ENCODE measurements at places on chromosomes 4 and X. TPM values are rescaled to one million over a fixed set of nuclear protein-coding genes. Genes with fewer than 3 reads are reported as not detected.

GRCh38 chr4:5751666-5752375 lies 40.8 kb downstream of the EVC start:
- DNase-seq, result no peak

GRCh38 chrX:38009641-38010040 lies 3.3 kb downstream of the SYTL5 start:
- no peak for DNase-seq

DNA sequence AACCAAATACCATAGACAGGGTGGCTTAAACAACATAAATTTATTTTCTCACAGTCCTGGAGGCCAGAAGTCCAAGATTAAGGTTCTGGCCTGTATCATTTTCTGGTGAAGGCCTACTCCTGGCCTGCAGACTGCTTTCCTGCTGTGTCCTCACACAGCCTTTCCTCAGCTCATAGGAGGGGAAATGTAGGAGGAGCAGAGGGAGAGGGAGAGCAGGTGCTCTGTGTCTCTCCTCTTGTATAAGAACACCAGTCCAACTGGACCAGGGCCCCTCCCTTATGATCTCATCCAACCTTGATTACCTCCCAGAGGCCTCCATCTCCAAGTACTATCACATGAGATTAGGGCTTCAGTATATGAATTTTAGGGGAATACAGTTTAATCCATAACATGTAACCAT lies 34.3 kb downstream of the RAPGEF2 start:
- no peak for DNase-seq

- no peak for DNase-seq
These were observed 2.9 kb upstream of the SLC10A7 start for GRCh38 chr4:146524663-146525062.

- DNase-seq, result no peak
These were observed 370.0 kb downstream of the GPAT3 start for GRCh38 chr4:83905952-83906351.

GRCh38 chr4:16027114-16027513 lies 56.7 kb downstream of the PROM1 start:
- DNase-seq, result no peak

- no peak for DNase-seq
These were observed 147.0 kb downstream of the PDGFC start for GRCh38 chr4:156824451-156825060.

GRCh38 chr4:158201322-158201721 lies 9.0 kb upstream of the TMEM144 start:
- DNase-seq, result no peak

GRCh38 chrX:80285131-80285773 lies 135.0 kb upstream of the TENT5D start:
- no peak for DNase-seq

- DNase-seq, result peak; percentile 12
These were observed 275.2 kb upstream of the EDA2R start for GRCh38 chrX:66914080-66914479.

- DNase-seq, result no peak
These were observed 1.4 kb upstream of the LGI2 start for GRCh38 chr4:25032126-25032525.

- DNase-seq, result no peak
These were observed 24.9 kb downstream of the PALLD start for GRCh38 chr4:168521721-168522120.

- no peak for DNase-seq
These were observed 34.5 kb upstream of the LCORL start for GRCh38 chr4:18056030-18056429.

DNA sequence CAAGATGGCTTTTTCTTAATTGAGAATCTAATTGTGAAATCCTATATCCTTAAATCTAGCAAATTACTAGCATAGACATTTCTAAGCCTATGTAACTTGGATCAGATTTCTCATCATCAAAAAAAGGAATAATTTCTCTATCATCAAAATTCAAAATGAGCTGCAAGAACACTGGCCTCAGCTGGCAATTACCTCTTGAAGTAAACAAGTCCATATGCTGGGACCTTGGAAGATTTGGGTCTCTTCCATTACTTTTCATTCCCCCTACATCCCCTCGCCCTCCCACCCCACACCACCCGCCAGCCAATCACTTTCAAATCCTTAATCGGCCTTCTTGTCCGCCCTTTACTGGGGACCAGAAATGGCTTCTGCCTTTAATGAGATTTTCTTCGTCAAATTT lies 23.3 kb upstream of the MBTPS2 start:
- DNase-seq, result peak; percentile 73

GRCh38 chr4:139275281-139275735 lies 4.7 kb downstream of the MGARP start:
- no peak for DNase-seq

- DNase-seq, result no peak
These were observed 8.1 kb upstream of the NAAA start for GRCh38 chr4:75948822-75949444.

DNA sequence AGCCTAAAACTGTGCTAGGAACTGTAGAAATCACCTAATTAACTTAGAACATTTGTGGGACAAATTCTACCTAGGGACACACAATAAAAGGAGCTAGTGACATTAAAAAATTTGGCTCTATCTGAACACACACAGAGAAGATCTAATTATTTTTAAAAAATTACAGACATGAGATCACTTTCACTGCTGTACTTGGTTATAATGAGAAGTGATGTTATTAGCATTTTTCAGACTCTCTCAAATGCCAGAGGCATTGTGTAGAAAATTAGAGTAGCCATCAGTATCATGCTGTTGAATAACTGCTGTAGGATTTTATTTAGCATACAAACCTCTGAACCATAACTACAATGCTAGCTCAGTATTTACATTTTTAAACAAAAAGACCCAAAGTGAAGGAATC lies 109.1 kb upstream of the ANK2 start:
- DNase-seq, result no peak

DNA sequence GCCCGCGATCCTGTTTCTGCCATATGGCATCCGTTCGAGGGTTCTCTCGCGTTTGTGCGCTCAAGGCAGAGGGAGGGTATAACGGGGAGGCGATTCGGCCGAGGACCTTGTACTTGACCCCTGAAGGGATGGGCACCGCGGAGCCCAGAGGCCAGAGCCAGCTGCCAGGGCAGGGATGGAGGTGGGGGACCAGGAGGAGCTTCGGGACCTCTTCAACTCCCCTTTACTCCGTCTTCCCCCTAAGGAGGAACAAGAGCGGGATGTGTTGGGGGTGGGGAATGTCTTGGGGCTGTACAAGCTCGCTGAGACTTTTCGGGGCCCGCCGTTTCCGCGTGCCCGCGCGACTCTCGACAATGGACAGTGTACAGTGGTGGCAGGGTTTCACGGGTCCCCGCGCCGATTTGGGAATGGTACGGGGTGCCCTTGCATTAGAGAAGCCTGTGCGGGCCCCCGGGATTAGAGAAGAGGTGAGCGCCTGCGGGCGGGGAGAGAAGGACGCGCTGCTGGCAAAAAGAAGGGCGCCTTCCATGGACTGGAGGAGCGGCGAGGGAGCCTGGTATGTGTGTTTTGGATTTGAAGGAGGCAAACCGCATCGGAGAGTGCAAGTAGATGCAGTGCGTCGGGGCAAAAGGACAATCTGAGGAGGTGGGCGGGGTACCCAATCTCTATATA lies 760 bp downstream of the UGT8 start:
- peak; percentile 33 for DNase-seq

DNA sequence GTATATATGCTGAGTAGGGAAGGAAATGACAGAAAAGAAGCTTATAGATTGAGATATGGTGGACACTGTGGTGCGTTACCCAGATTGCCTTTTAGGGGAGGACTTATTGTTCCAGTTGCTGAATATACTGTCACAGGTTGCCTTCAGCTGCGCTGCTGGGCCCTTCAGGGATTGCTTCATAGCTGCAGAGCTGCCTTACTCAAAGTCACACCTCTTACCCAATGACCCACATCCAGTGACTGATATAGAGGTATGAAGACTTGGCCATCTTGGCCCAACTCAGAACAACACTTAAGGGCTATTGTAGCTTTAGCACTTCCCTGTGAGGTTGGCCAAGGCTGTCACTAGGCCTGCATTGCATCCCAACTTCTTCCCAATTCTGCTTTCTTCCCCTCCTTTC lies 63.4 kb upstream of the TMEM164 start:
- DNase-seq, result no peak

- DNase-seq, result no peak
These were observed 19.8 kb upstream of the QRFPR start for GRCh38 chr4:121400632-121401031.

DNA sequence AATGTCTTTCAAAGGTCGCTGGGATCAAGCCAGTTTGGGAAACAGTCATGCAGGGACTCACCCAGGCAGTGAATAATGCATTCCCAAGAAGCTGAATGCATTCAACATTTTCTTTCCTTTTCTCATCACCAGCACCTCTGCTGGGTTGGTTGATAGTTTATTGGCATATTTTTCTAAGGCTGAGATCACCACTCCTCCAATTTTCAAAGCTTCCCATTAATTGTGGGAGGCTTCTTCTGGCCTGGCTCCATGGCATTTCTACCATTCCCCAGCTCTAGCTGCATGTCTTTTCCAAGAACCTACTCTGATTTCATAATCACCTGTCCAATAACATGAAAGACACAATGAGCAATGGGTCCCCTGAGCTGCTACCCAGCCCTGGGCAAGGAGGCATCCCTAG lies 35.8 kb downstream of the CHRDL1 start:
- no peak for DNase-seq

DNA sequence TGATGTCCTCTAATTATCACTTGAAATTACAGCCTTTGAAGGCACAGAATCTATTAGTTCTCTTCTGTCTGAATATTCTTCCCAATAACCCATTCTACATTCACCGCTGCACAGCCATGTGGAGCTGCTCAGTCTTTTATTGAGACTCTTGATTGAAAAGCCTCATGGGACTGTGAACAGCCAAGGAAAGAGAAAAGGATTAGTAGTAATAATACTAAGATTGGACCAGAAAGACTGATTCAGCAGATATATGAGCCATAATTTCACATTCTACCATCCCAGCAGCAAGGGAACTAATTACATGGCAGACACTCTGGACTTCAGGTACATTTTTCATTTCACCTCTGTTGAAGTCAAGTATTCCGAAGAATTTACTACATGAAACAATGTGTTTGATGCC lies 2471.7 kb downstream of the ARAP2 start:
- no peak for DNase-seq

DNA sequence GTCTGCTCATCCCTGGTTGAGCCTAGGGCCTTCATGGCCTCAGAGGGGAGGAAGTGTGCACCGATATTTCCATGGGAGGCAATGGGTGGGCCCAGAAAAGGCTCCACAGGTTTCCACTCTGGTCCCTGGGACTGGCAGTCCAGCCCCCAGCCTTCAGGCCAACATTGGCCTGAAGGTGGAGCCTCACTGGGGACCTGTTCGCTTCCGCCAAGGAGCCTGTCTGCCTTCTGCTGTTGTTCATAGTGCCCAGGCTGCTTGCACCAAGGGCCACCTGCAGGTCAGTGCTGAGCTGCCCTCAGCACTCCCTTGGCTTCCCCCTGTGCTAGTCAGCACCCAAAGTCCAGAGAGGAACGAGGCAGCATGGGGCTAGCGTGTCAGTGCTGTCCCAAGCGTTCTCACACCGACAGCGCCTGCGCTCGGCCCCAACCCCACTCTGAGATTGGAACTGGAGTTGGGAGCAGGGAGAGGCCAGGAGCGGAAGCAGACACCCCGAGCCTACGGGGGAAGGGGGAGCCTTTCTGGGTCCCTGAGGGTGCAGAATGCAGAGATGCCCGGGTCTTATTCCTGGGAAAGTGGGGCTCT lies 720.7 kb downstream of the PCDH18 start:
- no peak for DNase-seq

DNA sequence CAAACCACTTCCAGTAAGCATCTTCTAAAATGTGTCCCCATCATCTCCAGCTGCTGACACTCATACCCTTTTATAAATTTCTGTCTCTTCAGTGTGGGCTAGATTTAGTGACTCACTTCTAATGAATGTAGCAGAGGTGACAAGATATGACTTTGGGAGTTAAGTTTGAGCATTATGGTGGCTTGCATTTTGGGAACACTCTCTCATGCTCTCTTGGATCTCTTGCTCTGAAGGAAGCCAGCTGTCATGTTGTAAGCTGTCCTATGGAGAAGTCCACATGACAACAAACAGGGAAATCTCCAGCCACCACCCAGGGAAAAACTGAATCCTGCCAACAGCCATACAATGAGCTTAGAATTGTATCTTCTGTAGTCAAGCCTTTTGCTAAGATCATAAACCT lies 691.3 kb upstream of the PCDH7 start:
- DNase-seq, result no peak

- no peak for DNase-seq
These were observed 92.0 kb downstream of the PHEX start for GRCh38 chrX:22124098-22124497.

DNA sequence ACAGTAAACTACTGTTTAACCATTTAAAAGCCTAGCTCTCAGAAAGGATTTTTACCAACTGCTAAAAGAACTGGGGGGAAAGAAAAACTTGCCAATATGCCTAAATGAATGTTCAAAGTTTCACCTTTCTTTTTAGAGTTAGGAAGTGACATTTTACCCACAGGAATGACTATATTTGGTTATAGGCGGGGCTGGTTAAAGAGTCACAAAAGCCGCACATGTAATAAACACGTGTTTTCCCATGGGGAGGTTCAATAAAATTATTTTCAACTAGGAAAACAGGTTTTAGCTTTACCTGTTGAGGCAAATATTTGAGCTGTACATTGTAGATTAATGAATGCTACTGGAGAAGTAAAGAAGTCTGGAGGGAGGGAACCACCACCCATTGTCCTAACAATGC lies 41.6 kb upstream of the UGDH start:
- no peak for DNase-seq

DNA sequence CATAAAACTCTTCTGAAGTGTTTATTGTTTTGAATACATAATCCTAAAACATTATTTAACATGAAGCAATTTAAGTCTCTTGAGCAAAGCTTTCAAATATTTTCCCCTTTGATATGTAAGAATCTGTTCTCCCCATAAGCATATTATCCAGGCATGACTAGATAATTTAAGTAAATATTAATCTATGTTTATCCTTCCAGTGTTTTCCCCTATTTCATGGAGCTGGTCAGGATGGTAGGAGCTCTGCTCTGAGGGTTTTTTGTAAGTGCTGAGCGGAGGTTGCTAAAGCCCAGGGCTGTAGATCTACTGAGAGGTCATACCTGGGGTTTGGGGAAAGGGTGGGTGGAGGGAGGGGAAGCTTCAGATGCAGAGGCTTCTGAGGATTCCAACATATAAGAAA lies 258.9 kb upstream of the SFRP2 start:
- no peak for DNase-seq

- DNase-seq, result no peak
These were observed 20.2 kb upstream of the MRFAP1 start for GRCh38 chr4:6620296-6620695.

HSFX2 gene
- polyA plus RNA-seq, result 0.45 TPM

HS6ST2 gene
- polyA plus RNA-seq, result 19.2 TPM

FAM184B gene
- polyA plus RNA-seq, result 0.27 TPM

VCX2 gene
- polyA plus RNA-seq, result not detected

DMP1 gene
- polyA plus RNA-seq, result not detected

CTSO gene
- 60.7 TPM for polyA plus RNA-seq

CPXCR1 gene
- polyA plus RNA-seq, result not detected

HTR2C gene
- 0.11 TPM for polyA plus RNA-seq

UBQLN2 gene
- 42.2 TPM for polyA plus RNA-seq

TLR6 gene
- polyA plus RNA-seq, result 1.4 TPM

TMPRSS11B gene
- 0.11 TPM for polyA plus RNA-seq

ASMT gene
- polyA plus RNA-seq, result 0.28 TPM

SYP gene
- polyA plus RNA-seq, result 3.2 TPM

FRG2 gene
- not detected for polyA plus RNA-seq

PCYT1B gene
- 6.6 TPM for polyA plus RNA-seq

RNF150 gene
- 14.6 TPM for polyA plus RNA-seq

RAP2C gene
- polyA plus RNA-seq, result 30.7 TPM

HTN1 gene
- polyA plus RNA-seq, result not detected

CENPVL2 gene
- polyA plus RNA-seq, result not detected

All from left lung (tissue), 14 donors.